Stimulated activated CD8-positive, alpha-beta memory T cell treated with anti-CD3 and anti-CD28 coated beads, Interleukin-4, amount 100 ng/mL, for 48 hours (primary cell): ENCODE measurements at places on chromosomes 3 and 15.

- DNase-seq, result no peak
These were observed 98.3 kb downstream of the TOP2B start for GRCh38 chr3:25566358-25566920.

DNA sequence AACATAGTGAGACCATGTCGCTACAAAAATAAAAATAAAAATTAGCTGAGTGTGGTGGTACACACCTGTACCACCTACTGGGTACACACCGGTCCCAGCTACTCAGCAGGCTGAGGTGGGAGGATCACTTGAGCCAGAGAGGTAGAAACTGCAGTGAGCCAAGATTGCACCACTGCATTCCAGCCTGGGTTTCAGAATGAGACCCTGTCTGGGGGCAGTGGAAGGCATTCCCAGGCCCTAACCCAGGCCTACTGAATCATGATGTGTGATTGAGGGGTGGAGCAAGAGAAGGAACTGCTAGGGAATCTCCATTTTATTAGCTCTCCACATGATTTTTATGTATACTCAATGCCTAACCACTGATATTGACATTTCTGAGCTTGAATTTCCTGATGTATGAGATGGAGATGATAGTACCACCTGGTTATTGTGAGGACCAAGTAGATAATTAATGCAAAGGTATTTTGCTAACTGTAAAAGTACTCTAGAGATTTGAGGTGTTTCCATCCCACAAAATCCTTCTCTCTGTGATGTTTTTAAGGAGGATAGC lies 169.5 kb upstream of the UMPS start:
- no peak for DNase-seq

- no peak for DNase-seq
These were observed 10.7 kb downstream of the B2M start for GRCh38 chr15:44722011-44722410.

GRCh38 chr3:69326855-69327300 lies 59.0 kb downstream of the FRMD4B start:
- DNase-seq, result peak; percentile 62
